Central memory CD8-positive, alpha-beta T cell (primary cell): ENCODE measurements at places on chromosomes 3 and 15.

GRCh38 chr3:131933665-131934064 is 101.1 kb downstream of the CPNE4 start:
- no peak for DNase-seq

DNA sequence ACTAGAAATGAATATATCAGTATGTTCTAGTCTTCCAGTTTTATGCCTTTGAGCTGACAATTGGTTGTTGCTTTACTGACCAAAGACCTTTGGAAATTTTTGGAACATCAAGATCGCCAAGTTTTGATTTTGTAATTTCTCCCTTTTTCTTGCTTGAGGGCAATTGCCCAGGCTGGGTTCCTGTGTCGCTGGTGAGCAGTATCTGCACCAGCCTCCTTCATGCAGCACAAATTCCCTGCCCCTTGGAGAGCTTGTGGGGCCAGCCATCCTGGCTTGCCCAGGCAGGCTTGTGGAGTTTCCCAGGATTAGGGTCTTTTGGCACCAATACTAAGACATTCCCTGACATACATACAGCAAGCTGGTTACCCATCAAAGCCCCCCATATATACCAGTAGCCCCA is 37.9 kb upstream of the HACD2 start:
- DNase-seq: no peak

DNA sequence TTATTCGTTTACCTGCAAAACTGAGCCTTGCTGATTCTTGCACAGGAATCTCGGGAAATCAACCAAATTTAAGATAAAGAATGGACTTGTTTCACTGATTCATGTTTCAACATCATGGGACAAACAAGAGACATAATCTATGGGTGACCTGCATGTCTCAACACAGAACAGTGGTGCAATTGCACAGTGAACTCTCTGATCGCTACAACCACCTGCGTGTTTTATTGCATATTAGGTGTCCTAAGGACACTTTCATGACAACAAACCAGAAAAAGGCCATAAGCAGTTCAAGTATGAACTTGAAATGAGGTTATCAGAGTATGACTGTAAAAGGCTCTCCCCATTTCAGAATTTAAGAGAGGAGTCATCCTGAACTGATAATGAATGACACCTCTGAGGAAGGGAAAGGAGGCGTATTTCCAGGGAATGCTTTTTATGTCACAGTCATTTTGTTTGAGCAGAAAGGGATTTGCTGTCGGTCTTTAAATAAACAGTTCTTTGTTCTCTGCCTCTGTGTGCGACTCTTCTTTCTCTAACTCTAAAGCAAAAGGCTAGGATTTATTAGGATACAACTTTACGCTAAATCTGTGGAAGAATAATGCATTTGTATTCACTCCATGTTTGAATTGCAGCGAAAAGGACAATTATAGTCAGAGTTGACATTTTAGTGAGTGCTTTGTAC is 167.2 kb downstream of the RBMS3 start:
- DNase-seq: no peak

DNA sequence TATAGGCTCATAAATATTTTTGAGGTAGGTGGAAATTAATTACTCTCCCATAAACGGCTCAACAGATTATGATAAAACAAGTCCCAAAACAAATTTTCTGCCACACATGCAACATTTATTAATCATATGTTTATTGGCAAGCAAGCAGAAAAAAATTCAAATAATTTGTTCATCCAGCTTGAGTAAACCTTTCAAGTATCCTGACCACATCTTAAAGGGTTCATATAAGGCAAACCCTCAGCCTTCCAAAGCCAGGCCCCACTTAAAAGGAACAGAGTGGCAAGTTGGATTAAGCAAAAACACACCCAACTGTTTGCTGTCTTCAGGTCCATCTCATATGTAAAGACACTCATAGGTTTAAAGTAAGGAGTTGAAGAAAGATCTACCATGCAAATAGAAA is 1042.3 kb downstream of the DIPK2A start:
- no peak for DNase-seq

GRCh38 chr3:171704814-171705213 is 105.5 kb downstream of the PLD1 start:
- no peak for DNase-seq

DNA sequence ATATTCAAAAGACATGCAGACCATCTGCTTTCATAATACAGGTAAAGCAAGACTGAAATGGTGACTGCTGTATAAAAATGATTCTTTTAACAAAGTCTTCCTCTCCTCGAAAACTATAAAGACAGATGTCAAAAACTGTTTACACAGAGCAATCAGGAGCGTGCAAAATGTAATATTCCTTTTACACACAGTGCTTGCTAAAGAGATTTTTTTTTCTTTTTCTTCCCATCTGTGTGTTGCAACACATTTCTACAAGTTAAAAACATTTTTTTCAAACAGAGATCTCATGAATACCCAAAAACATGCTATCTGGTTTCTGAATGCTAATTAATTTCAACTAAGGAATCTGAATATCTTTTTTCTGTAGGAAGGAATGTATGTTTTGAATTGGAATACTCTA is 22.1 kb downstream of the SATB1 start:
- DNase-seq: no peak

- DNase-seq: no peak
Observed at GRCh38 chr15:80895965-80896364, 93.7 kb downstream of the MESD start.

DNA sequence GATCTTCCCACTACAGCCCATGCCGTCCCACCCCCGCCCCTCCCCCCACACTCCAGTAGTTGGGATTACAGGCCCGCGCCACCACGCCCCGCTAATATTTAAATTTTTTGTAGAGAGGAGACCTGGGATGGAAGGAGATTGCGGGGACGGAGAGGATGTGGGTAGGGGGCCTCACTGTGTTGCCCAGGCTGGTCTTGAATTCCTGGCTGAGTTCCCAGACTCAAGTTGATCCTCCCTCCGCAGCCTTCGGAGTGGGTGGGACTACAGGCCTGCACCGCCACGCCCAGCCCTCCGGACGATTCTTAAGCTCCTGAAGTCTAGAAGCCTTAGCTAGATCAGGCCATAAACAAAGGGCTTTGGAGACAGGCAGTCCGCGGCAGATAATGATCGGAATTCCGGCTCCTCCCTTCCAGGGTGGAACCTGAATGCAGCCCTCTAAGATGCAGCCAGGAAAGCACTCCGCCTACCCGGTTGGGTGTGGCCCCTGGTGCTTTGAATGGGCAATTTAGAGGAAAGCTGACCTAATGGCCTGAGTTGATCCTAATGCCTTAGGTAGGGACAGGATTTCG is at the start of gene DPPA2:
DPPA2 (minus strand) TSS at position 356 of the 569 bp plus-strand sequence. CDS start 1,975 bp downstream, outside the sequence.
- DNase-seq: no peak

GRCh38 chr15:51724673-51725072 is 12.8 kb downstream of the LYSMD2 start:
- DNase-seq: no peak

- DNase-seq: no peak
Observed at GRCh38 chr15:67843571-67844387, 3.9 kb upstream of the RNU6-1 start.

- no peak for DNase-seq
Observed at GRCh38 chr3:102661707-102662497, 227.1 kb downstream of the ZPLD1 start.

DNA sequence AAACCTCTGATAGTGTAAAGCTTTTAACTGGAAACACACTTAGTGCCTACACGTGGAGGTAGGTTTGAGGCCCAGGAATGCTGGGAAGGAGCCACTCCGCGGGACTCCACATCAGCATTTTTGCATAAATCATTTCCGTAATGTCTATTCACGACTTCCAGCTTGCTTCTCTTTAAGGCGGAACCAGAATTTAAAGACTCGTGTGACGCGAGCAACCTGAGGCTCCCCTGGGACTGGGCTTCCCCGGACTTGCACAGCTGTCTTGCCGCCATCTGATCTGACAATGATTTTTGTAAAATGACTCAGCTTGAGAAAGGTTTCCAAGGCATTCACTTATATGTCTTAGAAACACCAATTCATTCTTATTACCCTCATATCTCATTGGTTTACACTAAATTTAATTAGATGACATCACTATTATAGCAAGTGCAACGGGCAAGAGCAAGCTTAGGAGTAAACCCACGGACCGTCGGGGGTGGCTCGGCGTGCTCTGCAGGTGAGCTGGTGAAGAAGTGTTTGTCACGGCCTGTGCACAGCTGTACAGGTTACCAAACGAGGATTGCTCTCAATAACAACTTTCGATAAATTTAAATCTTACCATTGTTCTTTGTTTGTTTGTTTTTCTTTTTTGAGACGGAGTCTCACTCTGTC is 95.2 kb downstream of the CHSY1 start:
- no peak for DNase-seq

GRCh38 chr15:100918690-100919480 is at the start of gene LRRK1:
TSS of gene LRRK1 (plus strand) at chr15:100919357. CDS start at chr15:100924633, 5,276 bp downstream.
- DNase-seq: no peak

GRCh38 chr3:14391033-14391432 is 11.4 kb upstream of the SLC6A6 start:
- DNase-seq: no peak

GRCh38 chr3:37813403-37813802 is 48.3 kb upstream of the CTDSPL start:
- DNase-seq: no peak

GRCh38 chr15:41182266-41182665 is 48.3 kb downstream of the EXD1 start:
- DNase-seq: no peak

DNA sequence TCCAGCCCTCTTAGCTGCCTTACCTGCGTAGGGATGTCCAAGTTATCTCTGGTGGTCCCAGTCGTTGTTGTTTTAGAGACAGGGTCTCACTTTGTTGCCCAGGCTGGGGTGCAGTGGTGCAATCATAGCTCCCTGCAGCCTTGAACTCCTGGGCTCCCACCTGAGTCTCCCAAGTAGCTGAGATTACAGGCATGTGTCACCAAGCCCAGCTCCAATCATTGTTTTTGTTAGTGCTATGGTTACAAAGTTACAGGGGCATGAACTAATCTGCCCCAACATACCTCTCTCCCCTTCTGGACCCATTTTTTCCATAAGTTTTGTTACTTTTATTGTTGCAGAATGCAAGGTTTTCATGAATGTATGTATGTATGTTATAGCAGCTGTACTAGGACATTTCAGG is 54.7 kb downstream of the CTDSPL2 start:
- no peak for DNase-seq

DNA sequence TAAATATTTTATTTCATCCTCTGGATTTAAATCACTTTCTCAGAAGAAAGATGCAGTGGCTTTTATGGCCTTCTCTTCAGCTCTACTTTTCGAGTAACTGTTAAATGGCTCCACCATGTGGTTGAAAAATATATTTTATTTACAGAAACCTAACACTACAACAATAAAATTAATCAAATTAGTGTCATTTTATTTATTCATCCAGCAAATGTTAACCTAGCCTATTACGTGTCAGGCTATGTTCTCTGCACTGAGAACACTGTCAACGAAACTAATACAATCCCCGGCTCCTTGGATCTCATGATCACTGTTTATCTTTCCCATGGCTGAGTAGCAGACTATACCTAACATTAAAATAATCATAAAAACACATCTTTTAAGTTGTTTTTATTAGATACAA is 148.0 kb upstream of the OSTN start:
- DNase-seq: no peak

DNA sequence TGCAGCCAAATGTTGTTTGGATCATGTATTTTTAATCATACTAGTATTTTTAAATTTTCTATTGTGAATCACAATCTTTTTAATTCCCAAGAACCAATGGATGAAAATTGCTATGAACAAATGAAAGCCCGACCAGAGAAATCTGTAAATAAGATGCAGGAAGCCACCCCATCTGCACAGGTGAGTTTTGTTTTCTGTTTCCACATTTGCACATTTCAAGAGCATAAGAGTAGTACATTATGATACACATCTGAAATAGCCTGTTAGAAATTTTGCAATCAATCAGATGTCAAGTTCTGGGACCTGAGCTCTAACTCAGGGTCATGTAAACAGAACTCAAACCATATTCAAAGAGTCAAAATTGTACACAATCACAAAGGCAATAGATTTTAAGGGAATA is 26.5 kb downstream of the TRAT1 start:
- DNase-seq: no peak

GRCh38 chr3:2362122-2362521 is 263.5 kb downstream of the CNTN4 start:
- no peak for DNase-seq

- no peak for DNase-seq
Observed at GRCh38 chr15:26634319-26634718, 138.5 kb downstream of the GABRB3 start.

- no peak for DNase-seq
Observed at GRCh38 chr3:94619643-94620042, 556.8 kb downstream of the NSUN3 start.

DNA sequence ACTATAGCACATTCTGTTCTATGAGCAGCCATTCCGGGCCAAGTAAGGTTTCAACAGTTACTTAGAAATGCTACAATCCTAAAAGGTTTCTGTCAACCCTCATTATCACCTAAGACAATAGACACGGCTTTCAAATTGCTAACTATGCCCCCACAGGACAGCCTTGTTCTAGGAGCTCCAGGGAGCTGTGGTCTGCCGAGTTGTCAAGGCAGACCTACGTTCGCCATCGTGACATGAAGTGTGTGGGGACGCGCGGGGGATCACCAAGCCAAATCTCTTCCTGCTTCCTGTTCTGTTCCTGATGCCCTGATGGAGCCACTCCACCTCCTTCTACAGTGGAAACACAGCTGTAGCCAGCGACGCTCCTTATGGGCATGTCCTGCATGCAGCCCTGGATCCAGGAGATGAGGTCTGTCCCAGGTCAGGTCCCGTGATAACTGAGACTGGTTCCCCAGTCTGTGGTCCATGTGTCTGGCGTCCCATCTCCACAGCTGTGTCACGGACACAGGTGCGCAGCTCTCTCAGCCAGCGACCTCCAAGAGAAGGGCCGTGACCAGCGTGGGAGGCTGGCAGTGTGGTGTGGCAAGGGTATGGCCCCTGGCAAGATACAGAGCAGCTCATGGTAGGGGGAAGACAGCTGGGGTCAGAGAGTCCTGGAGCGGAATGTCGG is 82.8 kb downstream of the PCSK6 start:
- DNase-seq: no peak

GRCh38 chr3:185582871-185583270 is 3.2 kb upstream of the SENP2 start:
- DNase-seq: no peak

DNA sequence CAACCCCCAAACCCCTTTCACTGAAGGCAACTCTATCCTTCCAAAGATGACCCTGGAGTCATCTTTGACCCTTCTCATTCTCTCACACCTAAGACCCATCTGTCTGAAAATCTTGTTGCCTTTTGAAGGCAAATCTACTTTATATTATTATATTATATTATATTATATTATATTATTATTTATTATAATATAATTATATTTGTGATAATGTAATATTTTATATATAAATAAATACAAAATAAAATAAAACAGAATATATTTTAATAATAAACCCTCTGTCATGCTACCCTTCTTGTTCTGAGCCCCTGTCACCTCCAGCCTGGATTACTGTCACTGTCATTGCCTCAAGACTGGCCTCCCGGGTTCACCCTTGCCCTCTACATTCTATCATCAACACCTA is 5.0 kb upstream of the PROK2 start:
- no peak for DNase-seq

GRCh38 chr3:129004639-129005295 is 3.7 kb downstream of the EFCC1 start:
- DNase-seq: no peak
